Sciatic nerve (tissue), 2 donors: ENCODE measurements at places on chromosomes 16 and 17.

DNA sequence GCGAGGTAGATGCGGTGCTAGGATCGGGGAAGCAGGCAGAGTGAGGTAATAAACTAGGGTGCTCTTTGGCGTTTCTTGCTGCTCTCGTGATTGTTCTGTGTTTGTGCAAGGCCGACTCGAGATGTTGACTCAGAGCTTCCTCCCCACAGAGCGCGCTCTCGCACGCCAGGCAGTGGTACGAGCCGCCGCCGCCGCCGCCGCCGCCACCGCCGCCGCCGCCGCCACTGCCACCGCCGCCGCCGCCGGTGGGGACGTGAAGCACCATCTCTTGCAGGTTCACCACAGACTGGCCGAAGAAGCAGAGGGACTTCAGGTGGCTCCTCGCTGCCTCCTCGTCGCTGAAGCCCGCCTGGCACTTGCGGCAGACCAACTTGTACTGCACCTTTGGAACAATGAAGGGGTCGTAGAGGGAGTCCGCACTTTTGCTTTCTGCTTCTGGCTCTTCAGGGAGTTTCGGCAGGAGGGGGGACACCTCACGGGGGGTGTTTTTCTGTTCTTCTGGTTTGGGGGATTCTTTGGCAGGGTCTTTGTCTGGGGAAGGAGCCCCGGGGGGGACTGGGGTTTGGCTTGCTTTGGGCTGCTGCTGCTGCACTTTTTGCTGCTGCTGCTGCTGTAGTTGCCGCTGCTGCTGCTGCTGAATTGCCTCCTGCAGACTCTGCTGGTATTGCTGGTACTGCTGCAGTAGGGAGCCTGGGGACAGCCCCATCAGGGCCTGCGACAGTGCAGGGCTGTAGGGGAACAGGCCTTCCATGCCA is 260.2 kb downstream of the ZFHX3 start:
- peak; percentile 81 for DNase-seq

GRCh38 chr17:11682646-11683045 is 84.4 kb downstream of the DNAH9 start:
- no peak for DNase-seq

DNA sequence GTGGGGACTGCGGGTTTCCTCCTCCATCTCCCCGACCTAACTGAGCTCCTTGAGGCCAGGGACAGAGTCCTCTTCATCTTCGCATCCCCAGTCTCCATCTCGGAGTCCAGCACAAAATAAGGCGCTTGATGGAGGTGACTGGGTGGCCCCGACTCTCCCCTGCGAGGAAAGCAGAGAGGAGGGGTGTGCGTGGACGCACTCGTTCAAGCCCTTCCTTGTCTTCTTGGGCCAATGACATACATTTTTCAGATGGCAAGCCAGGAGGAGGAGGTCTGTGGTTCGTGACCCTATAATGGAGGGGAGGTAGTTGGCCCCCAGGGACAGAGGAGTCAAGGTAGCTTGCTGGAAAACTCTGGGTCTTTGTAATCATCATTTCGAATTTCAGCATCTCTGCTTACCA is 17.2 kb downstream of the CRISPLD2 start:
- no peak for DNase-seq

DNA sequence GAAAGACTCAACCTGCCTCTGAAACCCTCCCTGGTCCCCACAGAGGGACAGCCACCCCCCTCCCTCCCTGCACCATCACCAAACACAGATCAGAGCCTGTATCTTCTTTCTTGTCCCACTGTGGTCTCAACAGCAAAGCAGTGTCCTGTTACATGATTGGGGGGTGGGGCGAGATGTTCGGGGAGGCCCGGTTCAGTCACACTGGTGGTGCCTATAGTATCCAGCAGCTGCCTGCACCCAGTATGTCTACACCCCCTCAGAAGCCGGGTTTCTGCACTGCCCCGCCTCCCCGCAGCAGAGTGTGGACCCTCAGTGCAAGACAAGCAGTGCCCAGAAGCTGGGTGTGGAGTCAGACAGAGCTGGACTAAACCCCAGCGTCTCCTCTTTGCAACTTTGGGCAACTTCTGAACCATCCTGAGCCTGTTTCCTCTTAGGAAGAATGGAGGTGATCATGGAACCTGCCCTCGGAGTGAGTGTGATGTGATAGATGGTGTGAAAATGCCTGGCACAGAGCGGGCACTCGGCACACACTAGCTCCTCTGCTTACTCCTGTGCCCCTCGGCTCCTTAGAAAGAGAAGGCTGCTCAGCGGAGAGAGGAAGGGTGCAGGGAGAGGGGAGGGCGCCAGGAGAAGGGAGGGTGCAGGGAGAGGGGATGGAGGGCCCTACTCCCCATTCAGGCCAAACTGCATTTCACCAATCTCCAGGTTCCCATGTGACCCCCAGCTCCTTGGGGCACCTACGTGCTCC is 84.0 kb upstream of the TNRC6C start:
- DNase-seq: no peak

DNA sequence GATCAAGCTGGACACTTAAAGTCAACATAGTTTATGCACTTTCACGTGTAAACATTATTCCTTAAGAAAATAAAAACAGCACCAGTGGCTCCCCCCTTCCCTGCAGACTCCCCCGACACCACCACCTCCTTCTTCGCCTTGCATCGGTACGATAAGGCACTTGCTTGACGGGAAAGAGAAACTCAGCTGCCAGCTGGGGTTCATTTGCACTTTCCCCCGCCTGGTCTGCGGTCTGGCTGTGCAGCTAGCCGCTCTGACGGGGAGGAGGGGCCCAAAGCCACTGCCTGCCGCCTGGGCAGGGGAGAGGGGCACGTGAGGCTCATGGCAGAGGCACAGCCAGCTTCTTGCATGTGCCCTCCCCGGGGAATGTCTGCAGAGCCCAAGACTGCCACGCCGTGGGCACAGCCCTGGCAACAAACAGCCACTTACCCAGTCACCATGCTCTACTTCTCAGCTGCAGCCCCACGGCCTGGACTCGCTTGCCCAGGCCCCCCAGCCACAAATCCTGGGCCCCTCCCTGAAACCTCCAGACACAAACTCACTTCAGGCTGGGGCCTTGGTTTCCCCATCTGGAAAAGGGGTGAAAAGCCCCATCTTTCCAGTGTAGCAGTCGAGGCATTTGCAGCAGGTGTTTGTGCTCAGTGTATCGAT is 16.5 kb upstream of the PRM1 start:
- peak; percentile 79 for DNase-seq

- DNase-seq: no peak
These were observed 108.3 kb downstream of the SPACA3 start for GRCh38 chr17:33099906-33100305.

- DNase-seq: no peak
These were observed 23.0 kb downstream of the VPS35L start for GRCh38 chr16:19578378-19578971.

GRCh38 chr16:75758215-75758614 is 31.9 kb upstream of the CPHXL start:
- no peak for DNase-seq

DNA sequence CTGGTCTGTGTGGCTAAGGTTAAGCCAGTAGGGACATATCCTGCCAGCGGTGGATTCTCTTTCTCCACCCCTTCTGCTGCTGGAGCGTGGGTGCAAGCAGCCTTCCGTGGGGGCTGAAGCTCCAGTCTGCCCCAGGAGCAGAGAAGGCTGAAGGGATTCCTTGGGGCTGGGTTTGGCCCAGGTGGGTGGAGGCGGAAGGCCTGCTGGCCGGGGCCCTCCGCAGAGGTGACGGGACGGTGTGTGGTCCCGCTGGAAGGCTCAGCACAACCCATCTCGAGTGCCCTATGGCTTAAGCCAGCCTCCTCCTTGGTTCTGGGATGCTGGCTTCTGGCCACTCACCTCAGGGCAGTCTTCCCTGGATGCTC is 13.1 kb downstream of the TIMM22 start:
- no peak for DNase-seq

DNA sequence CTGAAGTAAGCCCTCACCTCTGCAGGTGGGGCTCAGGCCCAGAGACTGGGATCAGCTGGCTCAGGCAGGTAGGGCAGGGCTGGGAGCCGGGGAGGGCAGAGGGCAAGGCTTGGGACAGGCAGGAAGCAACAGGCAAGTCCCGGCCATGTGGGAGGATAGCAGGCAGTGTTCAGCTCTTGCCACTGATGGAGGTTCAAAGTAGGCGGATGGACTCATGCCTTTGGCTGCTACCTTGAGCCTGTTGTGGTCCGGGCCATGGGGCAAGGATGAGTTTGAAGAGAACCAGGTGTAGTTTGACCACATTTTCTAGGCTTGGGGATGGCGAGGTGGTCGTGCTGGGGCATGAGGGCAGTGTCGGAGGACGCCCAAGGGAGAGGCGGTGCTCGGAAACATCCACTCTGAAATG is 2.7 kb downstream of the PRCD start:
- no peak for DNase-seq

DNA sequence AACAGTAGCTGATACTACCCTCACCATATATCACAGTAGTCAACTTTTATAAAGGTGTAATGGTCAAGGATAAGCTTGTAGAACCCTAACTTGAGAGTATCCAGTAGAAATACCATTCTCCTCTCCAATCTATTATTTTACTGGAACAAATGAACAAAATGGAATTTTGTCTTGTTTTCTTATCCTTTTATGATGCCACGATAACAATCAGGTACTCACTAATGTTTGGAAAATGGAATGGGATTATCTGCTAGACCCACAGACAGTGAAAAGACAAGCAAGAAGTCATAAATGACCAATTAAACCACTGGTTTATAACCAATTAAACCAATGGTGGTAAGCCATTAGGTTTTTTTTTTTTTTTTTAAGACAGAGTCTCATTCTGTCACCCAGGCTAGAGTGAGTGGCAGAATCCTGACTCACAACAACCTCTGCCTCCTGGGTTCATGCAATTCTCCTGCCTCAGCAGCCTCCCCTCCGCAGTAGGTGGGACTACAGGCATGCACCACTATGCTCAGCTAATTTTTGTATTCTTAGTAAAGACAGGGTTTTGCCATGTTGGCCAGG is 10.4 kb downstream of the GPATCH8 start:
- no peak for DNase-seq
